ENCODE measurements at places on chromosomes 1 and 21. TPM values are rescaled to one million over a fixed set of nuclear protein-coding genes. Genes with fewer than 3 reads are reported as not detected.

Gene NR5A2
- polyA plus RNA-seq = 4.5 TPM

Gene SRP9
- 590 TPM for polyA plus RNA-seq

Gene CRYAA
- polyA plus RNA-seq = not detected

Gene AADACL4
- not detected for polyA plus RNA-seq

Gene FMO2
- polyA plus RNA-seq = 0.31 TPM

Gene MSH4
- polyA plus RNA-seq = 0.10 TPM

DNA sequence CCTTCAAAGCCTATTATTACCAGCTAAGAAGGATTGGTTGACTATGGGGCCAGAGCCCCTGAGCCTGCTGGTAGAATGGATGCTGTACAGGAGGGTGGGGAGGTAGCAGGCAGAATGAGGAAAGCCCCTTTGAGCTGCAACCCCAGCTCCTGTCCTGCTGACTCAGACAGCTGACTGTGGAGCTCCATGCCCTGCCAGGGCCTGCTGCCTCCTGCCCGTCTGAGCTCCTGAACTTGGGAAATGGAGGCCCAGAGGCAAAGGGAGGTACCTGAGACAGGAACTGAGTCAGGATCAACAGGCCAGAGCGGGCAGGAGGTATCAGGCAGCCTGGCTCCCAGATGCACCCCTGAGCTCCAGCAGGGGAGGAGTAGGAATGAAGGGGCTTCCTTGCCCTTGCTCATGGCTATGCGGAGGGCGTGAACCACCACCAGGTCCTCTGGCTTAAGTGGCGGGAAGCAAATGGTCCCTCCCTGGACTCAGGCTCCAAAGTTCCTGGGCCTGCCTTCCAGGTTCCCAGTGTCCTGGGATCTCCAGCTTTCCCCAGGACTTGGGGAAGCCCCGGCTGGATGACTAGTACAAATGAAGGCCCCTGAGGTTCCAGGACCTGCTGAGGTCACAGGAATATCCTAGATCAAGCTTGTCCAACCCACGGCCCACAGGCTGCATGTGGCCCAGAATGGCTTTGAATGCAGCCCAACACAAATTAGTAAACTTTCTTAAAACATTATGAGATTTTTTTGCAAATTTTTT is 3.9 kb upstream of the SFN start:
- no peak for DNase-seq
- H3K4me1 ChIP-seq = peaks cover 13% of the 10 kb centered on the region
- H3K36me3 ChIP-seq = no peaks in the 10 kb centered on the region

- H3K36me3 ChIP-seq = no peaks in the 10 kb centered on the region
- no peaks in the 10 kb centered on the region for H3K27me3 ChIP-seq
- no peak overlapping the region for H3K27ac ChIP-seq
- H3K4me3 ChIP-seq = no peak overlapping the region
Observed at GRCh38 chr1:38083541-38083940, 36.9 kb upstream of the POU3F1 start.

GRCh38 chr1:22283596-22283995 is 140.7 kb upstream of the WNT4 start:
- no peak for DNase-seq
- no peaks in the 10 kb centered on the region for H3K27me3 ChIP-seq
- H3K27ac ChIP-seq = no peak overlapping the region
- H3K36me3 ChIP-seq = no peaks in the 10 kb centered on the region
- no peak overlapping the region for H3K4me3 ChIP-seq
- no peaks in the 10 kb centered on the region for H3K4me1 ChIP-seq

DNA sequence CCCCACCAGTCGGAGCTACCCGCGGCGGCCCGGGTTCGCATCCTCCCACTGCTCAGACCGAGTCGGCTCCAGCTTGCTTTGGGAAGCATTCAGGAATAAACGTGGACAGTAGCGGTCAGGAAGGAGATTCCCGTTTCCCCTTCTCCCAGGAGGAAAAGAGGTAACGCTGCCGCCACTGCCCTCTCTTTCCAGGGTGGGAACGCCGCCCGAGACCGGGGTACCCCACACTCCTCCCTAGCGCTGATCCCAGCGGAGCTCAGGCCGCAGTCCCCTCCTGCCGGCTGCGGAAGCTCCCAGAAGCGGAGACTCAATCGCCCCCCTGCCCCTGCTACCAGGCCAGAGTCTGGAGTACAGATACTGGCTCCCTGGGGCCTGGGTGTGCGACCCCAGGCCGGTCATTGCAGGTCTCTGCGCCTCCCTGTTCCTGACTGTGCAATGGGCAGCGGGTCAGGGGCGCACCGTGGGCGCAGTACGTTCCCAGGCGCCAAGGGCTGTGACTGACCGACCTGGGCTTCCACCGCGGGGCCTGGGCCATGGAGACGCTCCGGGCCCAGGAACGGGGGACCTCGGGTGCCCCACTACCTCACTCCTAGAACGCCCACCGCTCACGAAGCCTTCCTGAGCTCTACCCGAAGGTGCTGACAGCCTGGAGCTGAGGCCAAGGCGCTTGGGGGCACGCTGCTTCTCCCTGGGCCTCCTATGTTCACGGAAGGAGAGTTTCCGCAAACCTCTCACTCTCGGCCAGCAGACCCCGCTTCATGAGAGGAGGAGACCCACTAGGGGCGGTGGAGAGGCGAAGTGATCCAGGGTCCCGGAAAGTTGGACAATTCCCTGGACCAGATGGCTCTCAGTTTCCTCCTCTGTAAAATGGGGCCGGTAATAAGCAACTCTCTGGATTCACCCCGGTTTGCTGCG is 7.8 kb downstream of the DMRTA2 start:
- no peaks in the 10 kb centered on the region for H3K36me3 ChIP-seq
- H3K4me3 ChIP-seq = peak overlapping the region; percentile 52
- H3K27me3 ChIP-seq = peaks cover 100% of the 10 kb centered on the region
- H3K4me1 ChIP-seq = peaks cover 11% of the 10 kb centered on the region
- no peak overlapping the region for H3K27ac ChIP-seq

DNA sequence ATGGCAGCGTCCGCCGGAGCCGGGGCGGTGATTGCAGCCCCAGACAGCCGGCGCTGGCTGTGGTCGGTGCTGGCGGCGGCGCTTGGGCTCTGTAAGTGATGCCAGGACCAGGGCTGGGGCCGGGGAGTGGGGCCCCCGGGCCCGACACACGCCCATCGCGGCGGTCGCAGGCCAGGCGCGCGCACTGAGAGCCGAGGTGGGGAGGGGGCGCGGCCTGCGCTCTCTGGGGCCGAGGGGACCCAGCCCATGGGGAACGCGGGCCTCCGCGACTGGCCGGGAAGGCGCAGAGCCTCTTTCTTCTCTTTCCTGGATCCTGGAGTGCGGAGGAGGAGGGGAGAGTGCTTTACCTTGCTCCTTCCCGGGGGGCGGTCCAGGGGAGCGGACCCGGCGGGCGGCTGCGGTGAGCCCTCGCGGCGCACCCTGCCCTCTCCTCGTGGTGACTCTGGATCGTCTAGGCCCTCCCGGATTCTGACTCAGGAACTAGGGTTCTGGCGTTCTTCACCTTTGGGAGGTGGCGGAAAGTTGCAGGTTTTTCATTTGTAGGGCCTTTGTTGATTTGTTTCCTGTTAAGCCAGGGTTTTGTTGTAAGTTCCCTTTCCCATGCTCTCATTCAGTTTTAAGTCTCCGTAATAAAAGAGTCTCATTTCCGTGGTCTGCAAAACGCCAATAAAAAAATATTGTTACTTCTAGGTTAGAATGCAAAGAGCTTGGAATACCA is 529 bp downstream of the MPZL1 start:
- peaks cover 55% of the 10 kb centered on the region for H3K4me1 ChIP-seq
- H3K27ac ChIP-seq = peak overlapping the region; percentile 70
- peak; percentile 75 for DNase-seq
- 0 out of 2 replicates have a peak, but pooled peaks cover 4% of the 10 kb centered on the region for H3K27me3 ChIP-seq

DNA sequence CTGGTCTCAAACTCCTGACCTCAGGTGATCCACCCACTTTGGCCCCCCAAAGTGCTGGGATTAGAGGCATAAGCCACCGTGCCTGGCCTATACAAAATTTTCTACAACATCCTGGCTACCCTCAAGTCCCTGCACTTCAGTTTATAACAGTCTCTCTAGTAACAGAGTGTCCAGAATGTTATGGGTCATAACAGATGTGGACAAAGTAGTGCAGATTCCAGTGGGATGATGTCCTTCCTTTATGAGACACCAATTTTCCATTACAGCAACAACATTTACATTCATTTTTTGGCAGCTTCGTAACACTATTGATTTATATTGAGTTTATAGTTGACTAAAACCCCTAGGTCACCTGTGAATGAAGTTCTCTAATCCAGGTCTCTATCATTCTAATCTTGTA is 429.4 kb upstream of the PTBP2 start:
- no peaks in the 10 kb centered on the region for H3K4me1 ChIP-seq
- H3K27me3 ChIP-seq = no peaks in the 10 kb centered on the region
- H3K36me3 ChIP-seq = no peaks in the 10 kb centered on the region
- no peak overlapping the region for H3K4me3 ChIP-seq
- no peak overlapping the region for H3K27ac ChIP-seq

- no peaks in the 10 kb centered on the region for H3K36me3 ChIP-seq
- DNase-seq = no peak
- H3K27ac ChIP-seq = no peak overlapping the region
- no peaks in the 10 kb centered on the region for H3K4me1 ChIP-seq
- H3K4me3 ChIP-seq = no peak overlapping the region
- no peaks in the 10 kb centered on the region for H3K27me3 ChIP-seq
Observed at GRCh38 chr1:5769146-5769545, 223.1 kb downstream of the NPHP4 start.

DNA sequence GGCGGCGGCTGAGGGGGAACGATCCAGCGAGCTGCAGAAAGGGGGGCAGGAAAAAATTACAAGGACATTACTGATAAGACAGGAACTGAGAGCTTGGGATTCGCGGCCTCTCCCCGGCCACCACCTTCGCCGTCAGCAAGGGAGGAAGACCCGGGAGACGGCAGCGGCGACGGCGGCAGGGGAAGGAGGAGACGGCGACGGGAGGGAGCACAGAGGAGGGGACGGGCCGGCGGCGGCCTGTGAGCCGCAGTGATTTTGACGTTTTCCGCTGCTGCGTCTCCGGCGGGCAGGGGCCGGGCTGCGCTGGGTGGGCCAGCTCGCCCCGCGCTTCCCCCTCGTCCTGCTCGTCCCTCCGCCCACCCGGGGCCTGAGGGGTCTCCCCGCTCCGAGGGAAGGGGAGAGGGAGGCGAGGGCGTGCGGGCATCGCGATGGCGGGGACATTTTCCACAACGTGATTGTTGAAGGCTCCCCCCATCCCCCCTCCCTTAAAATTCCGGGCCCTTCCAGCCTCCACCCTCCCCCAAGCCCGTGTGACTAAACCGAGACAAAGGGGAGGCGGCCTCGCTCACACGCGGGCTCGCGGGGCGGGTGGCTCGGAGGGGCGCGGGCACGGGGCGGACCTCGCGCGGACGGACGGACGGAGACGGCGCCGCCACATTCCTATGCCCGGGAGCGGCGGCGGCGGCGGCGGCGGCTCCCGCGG is 407 bp downstream of the CAMSAP2 start:
- H3K4me1 ChIP-seq = peaks cover 23% of the 10 kb centered on the region
- peak overlapping the region; percentile 98 for H3K27ac ChIP-seq
- H3K4me3 ChIP-seq = peak overlapping the region; percentile 98
- DNase-seq = peak; percentile 77
- H3K27me3 ChIP-seq = peaks cover 17% of the 10 kb centered on the region
- no peaks in the 10 kb centered on the region for H3K36me3 ChIP-seq

DNA sequence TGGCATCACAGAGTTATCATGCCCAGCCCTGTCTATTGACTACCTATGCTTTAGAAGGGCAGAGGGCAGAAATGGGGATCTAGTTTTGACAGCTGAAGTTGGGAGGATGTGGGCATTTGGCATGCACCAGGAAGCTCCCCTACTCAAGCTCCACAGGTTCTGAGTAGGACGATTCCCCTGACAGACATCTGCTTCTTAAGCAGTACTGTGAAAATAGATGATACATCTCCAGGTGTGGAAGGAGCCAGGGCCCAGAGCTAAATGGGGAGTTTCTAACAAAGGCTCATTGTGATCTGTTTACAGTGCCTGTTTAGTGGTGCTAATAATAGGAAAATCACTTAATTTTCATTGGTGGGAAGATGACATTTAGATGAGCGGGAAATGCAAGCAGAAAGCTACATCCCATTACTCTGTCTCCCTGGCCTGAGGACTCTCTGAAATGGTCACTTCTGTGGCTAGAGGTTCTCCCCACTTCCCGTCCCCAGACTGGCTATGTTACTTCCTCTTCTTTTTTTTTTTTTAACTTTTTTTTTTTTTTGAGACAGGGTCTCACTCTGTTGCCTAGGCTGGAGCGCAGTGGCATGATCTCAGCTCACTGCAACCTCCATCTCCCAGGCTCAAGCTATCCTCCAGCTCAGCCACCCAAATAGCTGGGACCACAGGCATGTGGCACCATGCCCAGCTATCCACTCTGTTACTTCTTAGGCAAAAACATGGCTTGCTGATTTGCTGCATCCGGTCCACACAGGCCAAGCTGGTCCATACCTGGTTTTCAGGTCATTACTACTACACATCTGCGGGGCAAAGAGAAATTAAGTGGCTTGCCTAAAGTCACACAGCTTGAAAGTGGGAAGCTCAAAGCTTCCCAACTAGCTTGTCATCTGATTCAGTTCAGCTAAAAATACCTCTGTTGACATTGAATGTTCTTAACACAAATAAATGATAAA is 23.2 kb upstream of the CNIH3 start:
- H3K27me3 ChIP-seq = no peaks in the 10 kb centered on the region
- no peak overlapping the region for H3K27ac ChIP-seq
- no peaks in the 10 kb centered on the region for H3K36me3 ChIP-seq
- peaks cover 22% of the 10 kb centered on the region for H3K4me1 ChIP-seq
- no peak for DNase-seq

DNA sequence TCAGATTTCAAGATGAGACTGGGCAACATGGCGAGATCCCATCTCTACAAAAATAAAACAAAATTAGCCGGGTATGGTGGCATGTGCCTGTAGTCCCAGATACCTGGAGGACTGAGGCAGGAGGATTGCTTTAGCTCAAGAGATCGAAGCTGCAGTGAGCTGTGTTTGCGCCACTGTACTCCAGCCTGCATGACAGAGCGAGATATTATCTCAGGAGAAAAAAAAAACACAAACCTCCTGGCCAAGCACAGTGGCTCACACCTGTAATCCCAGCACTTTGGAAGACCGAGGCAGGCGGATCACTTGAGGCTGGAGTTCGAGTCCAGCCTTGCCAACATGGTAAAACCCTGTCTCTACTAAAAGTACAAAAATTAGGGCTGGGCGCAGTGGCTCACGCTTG is 42.8 kb downstream of the XKR8 start:
- no peaks in the 10 kb centered on the region for H3K4me1 ChIP-seq
- no peak for DNase-seq
- H3K27me3 ChIP-seq = no peaks in the 10 kb centered on the region

DNA sequence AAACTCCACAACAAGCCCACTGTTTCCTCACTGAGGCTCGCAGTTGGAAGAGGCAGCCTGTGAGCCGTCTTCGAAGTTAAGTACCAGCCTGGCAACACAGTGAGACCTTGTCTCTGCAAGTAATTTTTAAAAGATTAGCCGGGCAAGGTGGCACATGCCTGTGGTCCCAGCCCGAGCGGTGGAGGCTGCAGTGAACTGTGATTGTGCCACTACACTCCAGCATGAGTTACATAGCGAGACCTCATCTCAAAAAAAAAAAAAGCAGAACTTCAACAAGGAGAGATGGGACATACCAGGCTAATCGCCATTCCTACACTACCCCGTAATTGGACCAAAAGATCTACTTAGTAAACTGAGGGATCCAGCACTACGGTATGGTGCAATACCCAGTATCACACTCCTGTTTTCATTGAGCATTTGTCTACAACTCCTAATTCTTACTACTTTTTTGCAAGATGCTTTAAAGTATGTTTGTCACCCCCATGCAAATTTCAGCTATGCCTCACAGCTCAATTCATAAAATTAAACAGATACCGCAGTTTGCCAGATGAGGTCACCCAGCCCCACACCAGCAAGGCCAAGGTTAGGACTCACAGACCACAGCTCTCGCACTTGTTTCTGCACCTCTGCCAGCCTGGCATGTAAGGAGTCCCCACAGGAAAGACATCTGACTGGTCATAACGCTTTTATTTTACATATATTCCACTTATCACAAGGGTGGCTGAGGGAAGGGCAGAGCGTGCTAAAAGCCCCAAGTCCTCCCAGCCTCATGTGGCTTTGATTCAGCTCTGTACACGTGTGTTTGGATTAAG is 21.0 kb downstream of the SDE2 start:
- no peaks in the 10 kb centered on the region for H3K4me1 ChIP-seq
- peaks cover 25% of the 10 kb centered on the region for H3K36me3 ChIP-seq
- H3K27ac ChIP-seq = 0 out of 2 replicates have a peak overlapping the region, but pooled peaks have one; percentile 50
